ENCODE measurements at places on chromosomes 13 and 19. TPM values are rescaled to one million over a fixed set of nuclear protein-coding genes. Genes with fewer than 3 reads are reported as not detected.

DNA sequence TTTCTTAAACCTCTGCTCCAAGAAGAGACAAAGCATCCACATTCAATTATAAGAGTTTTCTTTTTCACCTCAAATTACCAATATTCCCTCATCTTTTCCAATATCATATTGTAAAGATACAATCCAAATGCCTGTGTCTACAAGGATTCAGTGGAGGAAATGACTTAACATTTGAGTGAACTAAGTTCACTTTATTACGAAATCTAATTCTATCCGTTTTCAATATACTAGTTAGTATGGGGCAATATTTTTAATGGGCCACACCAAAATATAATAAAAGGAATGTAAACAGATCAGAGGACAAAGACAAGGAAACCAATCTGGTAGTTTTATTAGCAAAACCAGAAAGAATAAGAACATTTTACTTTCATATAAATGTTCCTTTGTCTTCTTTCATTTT lies 136.0 kb downstream of the DCLK1 start:
- no peaks in the 10 kb centered on the region for H3K27me3 ChIP-seq
- no peak overlapping the region for H3K4me3 ChIP-seq
- H3K27ac ChIP-seq: no peak overlapping the region

- no peaks in the 10 kb centered on the region for H3K27me3 ChIP-seq
- H3K36me3 ChIP-seq: peaks cover 36% of the 10 kb centered on the region
- no peak for DNase-seq
- no peak overlapping the region for H3K4me3 ChIP-seq
These were observed 14.2 kb downstream of the PLEKHJ1 start for GRCh38 chr19:2221918-2222317.

GRCh38 chr19:48444936-48445200 lies 915 bp upstream of the GRWD1 start:
- peak overlapping the region; percentile 87 for H3K4me3 ChIP-seq
- no peak for DNase-seq
- peaks cover 22% of the 10 kb centered on the region for H3K36me3 ChIP-seq
- no peak overlapping the region for H3K27ac ChIP-seq

- peaks cover 12% of the 10 kb centered on the region for H3K4me1 ChIP-seq
- H3K4me3 ChIP-seq: no peak overlapping the region
- DNase-seq: no peak
- no peaks in the 10 kb centered on the region for H3K36me3 ChIP-seq
- no peaks in the 10 kb centered on the region for H3K27me3 ChIP-seq
- no peak overlapping the region for H3K27ac ChIP-seq
These were observed 340.0 kb downstream of the DNAJC15 start for GRCh38 chr13:43363156-43363953.

- no peaks in the 10 kb centered on the region for H3K36me3 ChIP-seq
- no peaks in the 10 kb centered on the region for H3K4me1 ChIP-seq
- H3K27me3 ChIP-seq: peaks cover 25% of the 10 kb centered on the region
- no peak overlapping the region for H3K4me3 ChIP-seq
- H3K27ac ChIP-seq: no peak overlapping the region
These were observed 23.4 kb downstream of the RDH8 start for GRCh38 chr19:10036601-10037071.

The FXYD1 gene
- 2.8 TPM for total RNA-seq

GRCh38 chr13:54185785-54186184 lies 1157.2 kb downstream of the OLFM4 start:
- no peak overlapping the region for H3K4me3 ChIP-seq
- no peaks in the 10 kb centered on the region for H3K27me3 ChIP-seq
- no peaks in the 10 kb centered on the region for H3K4me1 ChIP-seq
- DNase-seq: no peak
- no peak overlapping the region for H3K27ac ChIP-seq

The ZNF541 gene
- total RNA-seq: 0.31 TPM

The ZMYM2 gene
- total RNA-seq: 47.7 TPM

GRCh38 chr13:42762917-42763316 lies 18.5 kb upstream of the FAM216B start:
- no peak overlapping the region for H3K27ac ChIP-seq
- no peak overlapping the region for H3K4me3 ChIP-seq
- no peak for DNase-seq
- H3K27me3 ChIP-seq: peaks cover 2% of the 10 kb centered on the region
- H3K4me1 ChIP-seq: peaks cover 6% of the 10 kb centered on the region

The RAX2 gene
- total RNA-seq: not detected

The MRPL57 gene
- total RNA-seq: 23.1 TPM
